ENCODE measurements at places on chromosomes 2 and 18.

- no peak for DNase-seq
Observed at GRCh38 chr18:79873449-79874110, 75.8 kb downstream of the KCNG2 start.

DNA sequence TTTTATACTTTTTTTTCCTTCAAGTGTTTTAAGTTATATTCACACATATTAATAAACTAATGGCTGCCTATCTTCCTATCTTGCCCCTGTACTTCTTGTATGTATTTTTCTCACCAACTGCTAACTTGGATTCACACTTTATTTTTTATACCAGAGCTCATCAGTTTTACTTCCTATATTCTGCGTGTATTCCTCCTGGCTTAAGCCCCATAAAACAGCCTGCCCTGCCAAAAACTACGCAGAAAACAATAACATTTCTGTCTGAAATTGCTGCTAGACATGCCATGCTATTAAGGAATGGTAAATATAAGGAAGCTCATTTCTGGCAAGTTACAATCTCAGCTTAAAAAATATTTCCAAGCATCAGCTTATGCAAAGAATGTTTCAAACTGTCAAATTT lies 172.3 kb downstream of the UBE2E3 start:
- DNase-seq, result no peak

- no peak for DNase-seq
Observed at GRCh38 chr2:40105593-40105992, 326.5 kb upstream of the THUMPD2 start.

GRCh38 chr2:65604246-65604645 lies 171.8 kb upstream of the SPRED2 start:
- DNase-seq, result no peak

GRCh38 chr2:185689906-185690539 lies 48.6 kb upstream of the FSIP2 start:
- no peak for DNase-seq

GRCh38 chr2:43754180-43754579 lies 19.7 kb upstream of the DYNC2LI1 start:
- no peak for DNase-seq

GRCh38 chr2:119941981-119942513 lies 70.8 kb upstream of the EPB41L5 start:
- no peak for DNase-seq

GRCh38 chr2:217065695-217066405 lies 206.0 kb upstream of the TNP1 start:
- DNase-seq, result no peak

DNA sequence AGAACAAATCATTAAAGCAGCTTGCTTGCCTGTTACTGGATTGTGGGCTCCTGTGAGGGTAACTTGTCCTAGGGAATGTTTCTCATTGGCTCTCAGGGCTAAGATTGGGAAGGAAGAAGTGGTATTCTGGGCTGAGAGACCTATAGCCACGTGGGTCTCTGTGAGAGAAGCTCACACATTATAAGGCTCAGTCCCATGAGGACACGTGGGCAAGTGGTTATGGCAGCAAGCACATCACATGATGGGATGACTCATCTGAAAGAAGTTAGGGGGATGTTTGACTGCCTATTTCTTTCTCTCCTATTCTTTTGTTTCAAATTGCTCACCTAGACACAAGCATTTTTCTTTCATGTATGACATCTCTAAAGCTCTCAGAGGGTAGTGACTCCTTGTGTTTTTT lies 418.0 kb upstream of the ST6GAL2 start:
- DNase-seq, result no peak

GRCh38 chr2:113174376-113174750 lies 592 bp downstream of the PSD4 start:
- DNase-seq, result no peak

- no peak for DNase-seq
Observed at GRCh38 chr2:232395586-232395985, 11.1 kb upstream of the ALPG start.

DNA sequence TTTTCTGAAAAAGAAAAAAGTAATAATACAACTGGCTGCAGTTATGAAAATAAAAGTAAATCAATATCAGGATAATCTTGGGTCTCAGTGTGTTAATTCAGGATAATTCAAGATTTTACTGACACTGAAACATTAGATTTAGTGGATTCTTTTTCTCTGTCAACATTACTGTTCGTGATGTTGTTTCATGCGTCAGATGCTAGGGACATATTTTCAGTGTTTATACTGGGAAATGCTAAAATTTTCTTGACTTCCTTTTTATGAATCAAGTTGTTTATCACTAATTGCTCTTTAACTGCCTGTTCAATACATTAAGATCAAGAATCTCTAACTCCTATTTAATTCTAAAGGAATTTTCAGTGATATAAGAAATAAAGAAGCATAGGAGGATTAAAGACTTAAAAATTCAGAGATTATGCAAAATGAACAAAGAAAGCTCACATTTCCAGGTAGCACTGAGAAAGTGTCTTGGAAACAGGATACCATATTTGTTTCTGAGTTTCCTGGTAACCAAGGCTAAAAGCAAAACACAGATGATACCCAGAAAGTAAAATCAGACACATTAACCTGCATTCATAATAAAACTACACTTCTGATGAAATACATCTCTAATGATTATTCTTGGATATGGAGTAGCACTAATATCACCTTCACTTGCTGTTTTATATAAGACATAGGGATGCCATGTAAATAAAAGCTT lies 174.0 kb downstream of the ARL4C start:
- DNase-seq, result no peak

GRCh38 chr2:98507461-98507860 lies 62.8 kb downstream of the INPP4A start:
- DNase-seq, result no peak

DNA sequence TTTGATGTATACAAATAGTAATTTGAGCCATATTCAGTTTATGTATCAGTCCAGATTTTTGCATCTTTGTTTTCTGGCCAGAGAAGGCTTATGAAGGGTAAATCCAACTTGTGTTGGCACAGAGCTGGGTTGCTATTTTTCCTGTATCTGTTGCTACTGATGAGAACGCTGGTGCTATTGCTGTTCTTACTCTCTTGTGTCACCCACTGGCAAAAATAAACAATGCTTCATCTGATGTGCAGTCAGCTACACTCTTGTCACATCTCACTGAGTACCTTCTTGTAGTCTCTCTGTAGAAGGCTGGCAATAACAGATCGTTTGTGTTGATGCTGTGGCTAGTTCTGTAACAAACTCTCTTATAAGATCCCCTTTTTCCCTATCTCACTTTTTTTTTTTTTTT lies 323.4 kb downstream of the CDH19 start:
- no peak for DNase-seq

DNA sequence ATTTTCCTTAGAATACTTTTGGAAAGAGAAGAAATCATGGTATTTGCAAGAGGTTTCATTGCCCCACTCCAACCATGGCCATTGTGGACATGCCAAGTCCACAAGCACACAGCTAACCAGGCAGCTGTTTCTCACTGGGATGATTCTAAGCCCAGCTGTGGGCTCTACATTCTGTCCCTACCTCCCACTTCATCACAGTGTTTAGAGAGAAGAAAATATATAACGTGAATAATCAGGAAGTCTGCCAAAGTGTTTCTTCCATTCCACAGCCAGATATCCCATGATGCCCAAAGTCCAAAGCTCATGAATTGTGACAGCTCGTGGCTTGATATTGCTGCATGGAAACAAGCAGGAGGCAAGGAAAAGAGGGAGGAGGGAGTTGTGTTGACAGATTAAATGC lies 433.7 kb upstream of the GYPC start:
- DNase-seq, result no peak

GRCh38 chr2:233977296-233977837 lies 60.2 kb downstream of the TRPM8 start:
- no peak for DNase-seq

DNA sequence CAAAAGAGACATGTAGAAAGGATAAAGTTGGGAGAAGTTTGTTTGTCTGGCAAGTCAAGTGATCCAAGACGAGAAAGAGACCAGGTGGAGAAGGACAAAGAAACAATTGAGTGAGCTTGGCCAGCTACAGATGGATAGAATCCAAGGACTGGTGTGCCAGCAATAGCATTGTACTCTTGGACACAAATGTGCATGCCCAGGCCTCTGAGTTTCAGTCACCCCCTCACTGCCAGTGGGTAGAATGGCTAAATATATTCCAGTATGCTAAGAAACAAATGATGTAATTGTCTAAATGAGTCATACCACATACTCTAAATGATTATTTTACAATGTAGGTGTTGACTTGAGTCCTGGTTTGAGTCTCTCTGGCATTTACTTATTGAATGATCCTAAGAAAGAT lies 881.3 kb downstream of the LRRTM4 start:
- no peak for DNase-seq

GRCh38 chr18:77164026-77164425 lies 31.4 kb upstream of the MBP start:
- DNase-seq, result no peak

GRCh38 chr2:116749994-116750393 lies 1064.5 kb upstream of the DDX18 start:
- no peak for DNase-seq

DNA sequence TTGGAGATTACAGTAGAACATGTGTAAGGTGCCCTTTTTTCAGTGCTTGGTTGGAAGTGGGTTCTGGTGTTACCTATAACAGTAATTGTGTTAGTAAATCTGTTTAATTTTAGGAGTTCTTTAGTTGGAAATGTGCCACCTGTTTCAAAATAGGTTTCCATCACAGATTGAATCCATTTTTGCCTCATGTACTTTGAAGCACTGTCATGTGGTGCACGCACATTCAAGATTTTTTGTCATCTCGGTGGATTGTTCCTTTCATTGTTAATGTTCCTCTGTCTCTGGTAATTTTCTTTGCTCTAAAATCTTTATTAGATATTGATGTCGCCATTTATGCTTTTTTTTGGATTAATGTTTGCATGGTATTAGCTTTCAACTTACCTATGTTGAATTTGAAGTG lies 1.3 kb downstream of the ATP9B start:
- DNase-seq, result no peak

GRCh38 chr2:36783246-36783645 lies 86.7 kb downstream of the VIT start:
- DNase-seq, result no peak

- no peak for DNase-seq
Observed at GRCh38 chr2:181683518-181684453, 3.5 kb upstream of the NEUROD1 start.

DNA sequence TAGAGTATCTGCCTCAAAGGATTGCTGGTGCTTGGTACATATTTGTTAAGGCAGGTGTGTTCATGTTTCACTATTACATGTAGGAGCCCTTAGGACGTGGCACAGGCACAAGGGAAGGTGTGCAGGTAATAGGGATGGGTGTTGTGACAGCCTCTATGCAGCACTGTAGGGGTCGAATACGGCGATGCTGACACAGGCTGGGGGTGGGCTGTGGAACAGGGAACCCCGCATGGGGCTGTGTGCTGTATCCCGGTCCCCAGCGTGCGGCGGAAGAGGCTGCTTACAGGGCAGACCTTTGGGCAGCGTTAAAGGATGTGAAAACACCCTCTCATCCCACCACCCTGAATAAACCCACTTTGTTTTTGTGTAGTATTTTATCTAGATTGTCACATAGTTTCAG lies 21.5 kb downstream of the B3GNT2 start:
- no peak for DNase-seq

DNA sequence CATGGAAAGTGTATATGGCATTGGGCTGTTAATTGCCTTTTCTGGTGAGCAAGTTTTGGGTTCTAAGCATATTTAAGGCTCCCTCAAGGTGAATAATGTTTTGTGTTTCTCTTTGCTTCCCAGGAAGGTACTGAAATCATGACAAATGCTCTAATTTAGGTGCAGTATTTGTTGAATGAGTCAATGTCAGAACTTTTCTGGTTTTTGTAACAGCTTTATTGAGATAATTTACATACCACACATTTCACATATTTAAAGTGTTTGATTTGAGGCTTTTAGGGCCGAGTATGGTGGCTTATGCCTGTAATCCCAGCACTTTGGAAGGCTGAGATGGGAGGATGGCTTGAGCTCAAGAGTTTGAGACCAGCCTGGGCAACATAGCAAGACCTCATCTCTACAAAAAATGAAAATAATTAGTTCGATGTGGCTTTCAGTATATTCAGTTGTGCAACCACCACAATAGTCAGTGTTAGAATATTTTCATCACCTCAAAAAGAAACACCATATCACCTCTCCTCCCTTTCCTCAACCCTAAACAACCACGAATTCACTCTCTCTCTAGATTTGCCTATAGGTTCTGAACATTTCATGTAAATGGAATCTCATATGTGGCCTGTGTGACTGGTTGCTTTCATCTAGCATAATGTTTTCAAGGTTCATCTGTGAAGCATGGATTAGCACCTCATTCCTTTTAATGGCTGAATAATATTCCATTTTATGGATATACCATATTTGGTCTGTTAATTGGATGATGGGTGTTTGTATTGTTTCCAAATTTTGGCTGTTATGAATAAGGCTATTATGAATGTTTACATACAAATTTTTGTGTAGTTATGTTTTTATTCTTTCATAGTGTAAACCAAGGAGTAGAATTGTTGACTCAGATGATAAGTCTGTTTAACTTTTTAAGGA lies 54.9 kb downstream of the MGAT5 start:
- no peak for DNase-seq

DNA sequence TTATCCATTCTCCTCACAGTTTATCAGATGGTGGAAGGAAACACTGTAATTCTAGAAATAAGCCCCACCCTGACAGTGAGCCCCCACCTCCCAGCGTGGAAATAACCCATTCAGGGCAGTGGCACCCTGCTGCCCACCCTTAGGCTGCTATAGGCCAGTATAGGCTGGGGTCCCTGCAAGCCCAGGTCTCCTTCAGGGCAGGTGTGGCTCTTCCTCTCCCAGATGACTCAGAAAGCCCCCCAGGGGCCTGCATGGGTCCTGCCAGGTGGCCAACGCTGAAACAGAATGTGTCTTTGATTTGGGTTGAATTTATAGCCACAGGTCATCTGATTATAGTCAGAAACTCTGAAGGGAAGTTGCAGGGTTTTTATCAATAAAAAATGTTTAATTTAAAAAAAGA lies 136.4 kb downstream of the SH3RF3 start:
- no peak for DNase-seq

DNA sequence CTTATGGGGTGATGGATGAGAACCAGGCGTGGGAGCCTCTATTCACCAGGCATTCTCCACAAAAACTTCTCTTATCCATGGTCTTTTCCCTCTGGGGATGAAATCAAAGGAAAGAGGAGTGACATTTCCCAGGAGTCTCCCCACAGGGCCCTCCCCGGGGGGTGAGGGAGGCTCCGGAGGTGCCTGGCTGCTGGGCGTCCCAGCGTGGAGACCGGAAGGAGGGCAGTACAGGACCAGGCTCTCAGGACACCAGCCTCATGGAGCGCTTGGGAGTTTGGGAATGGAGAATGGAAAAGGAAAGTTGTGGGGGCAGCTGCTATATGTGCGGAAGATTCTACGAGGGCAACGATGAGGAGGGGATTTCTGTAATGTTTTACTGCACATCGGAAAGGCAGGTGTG lies 22.1 kb downstream of the CIB4 start:
- DNase-seq, result no peak
